ENCODE measurements at places on chromosomes 5 and 9.

GRCh38 chr5:17228821-17229291 is 11.4 kb downstream of the BASP1 start:
- no peak for DNase-seq

DNA sequence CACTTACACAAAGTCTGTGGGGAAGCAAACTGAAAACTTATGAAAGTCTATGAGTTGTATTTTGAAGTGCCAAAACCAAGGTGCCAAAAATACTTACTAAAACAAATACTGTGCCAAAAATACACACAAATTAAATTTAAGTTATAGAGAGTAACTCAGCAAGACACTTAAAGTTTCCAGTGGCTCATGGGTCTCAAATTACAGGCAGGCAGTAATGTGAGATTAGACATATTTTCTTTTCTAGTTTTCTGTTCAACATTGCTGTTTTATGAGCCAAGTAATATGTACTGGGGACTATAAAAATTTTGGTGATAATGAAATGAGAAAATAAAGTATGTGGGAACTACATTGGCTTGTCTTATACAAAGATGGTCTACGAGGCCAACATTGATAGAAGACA is 172.2 kb upstream of the SNX2 start:
- DNase-seq = no peak

- DNase-seq = peak; percentile 14
These were observed 35.9 kb downstream of the ASS1 start for GRCh38 chr9:130480673-130481072.

DNA sequence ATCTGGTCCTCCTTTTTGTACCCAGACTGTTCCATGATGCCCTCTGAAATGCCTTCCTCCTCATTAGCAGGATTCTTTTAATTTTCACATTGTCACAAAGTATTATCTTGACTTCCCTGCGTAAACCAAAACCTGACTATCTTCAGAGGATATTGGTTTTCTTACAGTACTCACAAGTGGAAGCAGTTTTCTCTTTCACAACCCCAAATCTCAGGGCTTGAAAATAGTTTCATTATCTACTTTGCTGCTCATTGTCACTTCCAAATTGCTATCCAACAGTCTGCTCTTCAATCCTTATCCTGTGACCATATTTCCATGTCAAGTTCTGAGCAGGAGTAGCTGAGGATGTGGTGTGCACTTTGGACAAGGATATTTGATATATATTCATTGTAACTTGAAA is 324.1 kb downstream of the FAM170A start:
- DNase-seq = no peak

- no peak for DNase-seq
These were observed 238.3 kb upstream of the NUDT12 start for GRCh38 chr5:103800741-103801495.

GRCh38 chr9:77808751-77809081 is 160.6 kb upstream of the GNA14 start:
- DNase-seq = no peak

DNA sequence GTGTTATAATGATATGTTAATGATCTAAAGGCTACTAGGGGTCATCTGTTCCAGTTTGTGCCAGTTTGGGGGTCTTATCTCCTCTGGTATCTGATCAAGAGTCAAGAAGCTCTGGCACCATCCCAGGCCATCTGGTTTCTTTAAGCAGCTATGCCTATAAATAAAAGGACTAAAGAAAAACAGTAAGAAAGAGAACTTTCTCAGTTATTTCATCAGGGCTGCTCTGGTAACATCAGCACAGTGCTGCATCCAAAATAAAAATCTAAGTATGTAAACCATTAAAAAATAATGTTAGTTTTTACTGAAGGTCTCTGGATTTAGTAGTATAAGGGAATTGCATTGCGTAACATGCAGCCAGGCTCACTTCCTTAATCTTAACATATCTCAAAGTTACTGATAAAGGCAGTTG is 185.0 kb downstream of the NR2F1-AS1 start:
- DNase-seq = no peak

- DNase-seq = peak; percentile 10
These were observed at the start of gene MCIDAS for GRCh38 chr5:55226934-55227663. Gene MCIDAS, minus strand, starts transcription at chr5:55227315. Its CDS starts 177 bp downstream, at chr5:55227138.

DNA sequence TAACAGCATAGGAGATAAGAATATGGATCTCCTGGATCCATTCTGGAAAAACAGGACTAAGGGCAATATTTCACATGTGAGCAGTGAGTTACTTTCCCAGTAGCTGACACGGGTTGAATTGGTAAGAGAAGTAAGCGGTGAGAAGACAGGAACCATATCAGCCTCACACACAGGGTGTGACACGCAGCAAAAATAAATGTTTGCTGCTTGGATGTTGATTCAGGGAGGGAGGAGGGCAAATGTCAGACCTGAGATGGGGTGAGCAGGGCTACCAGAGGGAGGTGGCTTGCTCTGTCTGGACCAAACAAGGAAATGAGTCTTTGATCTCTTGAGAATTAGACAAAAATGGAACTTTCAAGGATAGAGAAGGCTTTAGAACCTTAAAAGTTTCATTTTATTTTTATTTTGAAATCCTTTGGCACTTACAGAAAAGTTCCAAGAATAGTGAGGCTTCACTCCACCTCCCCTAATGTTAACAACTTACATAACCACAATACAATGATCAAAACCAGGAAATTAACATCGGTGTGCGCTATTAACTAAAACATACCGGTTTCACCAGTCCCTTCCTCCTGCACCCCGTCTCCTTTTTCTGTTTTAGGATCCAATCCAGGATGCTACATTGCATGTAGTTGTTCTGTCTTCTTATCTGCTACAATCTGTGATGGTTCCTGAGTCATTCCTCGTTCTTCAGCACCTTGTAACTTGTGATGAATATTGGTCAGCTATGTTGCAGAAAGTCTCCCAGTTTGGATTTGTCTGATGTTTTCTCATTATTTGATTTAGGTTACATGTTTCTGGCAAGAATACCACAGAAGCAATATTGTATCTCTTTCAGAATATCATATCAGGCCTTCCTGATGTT is 20.5 kb upstream of the ARHGEF28 start:
- no peak for DNase-seq

DNA sequence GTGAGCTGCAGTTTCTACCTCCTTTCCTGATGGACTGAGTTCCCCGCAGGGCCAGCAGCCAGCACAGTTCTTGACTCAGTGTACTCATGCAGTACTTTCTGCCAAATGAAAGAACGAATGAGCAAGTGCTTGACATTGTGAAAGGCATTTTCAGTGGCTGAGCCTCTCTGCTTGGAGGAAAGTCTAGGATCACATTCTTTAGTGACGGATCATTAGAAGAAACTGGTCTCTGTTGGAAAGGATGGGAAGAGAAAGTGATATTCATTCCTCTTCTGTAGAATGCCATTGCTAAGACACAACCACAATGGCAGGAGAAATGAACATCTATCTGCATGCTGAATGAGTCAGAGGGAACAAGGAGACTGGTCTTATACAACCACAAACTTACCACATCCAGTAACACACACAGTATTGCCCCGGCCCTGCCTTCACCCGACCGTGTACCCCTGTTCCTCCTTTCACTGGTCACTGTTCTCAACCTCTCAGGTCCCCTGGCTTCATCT is 206.9 kb downstream of the CRB2 start:
- DNase-seq = peak; percentile 71
